Nucleus accumbens (tissue), 56 donors: ENCODE measurements at places on chromosomes 6 and 20.

GRCh38 chr6:102417368-102417998, 1024.0 kb downstream of the GRIK2 start:
- no peak for DNase-seq

- no peak for DNase-seq
These were observed 3.7 kb upstream of the DBNDD2 start for GRCh38 chr20:45404438-45404837.

GRCh38 chr6:170207586-170208181, 83.2 kb downstream of the DLL1 start:
- no peak for DNase-seq

GRCh38 chr6:165769401-165769800, 106.4 kb upstream of the PDE10A start:
- no peak for DNase-seq

DNA sequence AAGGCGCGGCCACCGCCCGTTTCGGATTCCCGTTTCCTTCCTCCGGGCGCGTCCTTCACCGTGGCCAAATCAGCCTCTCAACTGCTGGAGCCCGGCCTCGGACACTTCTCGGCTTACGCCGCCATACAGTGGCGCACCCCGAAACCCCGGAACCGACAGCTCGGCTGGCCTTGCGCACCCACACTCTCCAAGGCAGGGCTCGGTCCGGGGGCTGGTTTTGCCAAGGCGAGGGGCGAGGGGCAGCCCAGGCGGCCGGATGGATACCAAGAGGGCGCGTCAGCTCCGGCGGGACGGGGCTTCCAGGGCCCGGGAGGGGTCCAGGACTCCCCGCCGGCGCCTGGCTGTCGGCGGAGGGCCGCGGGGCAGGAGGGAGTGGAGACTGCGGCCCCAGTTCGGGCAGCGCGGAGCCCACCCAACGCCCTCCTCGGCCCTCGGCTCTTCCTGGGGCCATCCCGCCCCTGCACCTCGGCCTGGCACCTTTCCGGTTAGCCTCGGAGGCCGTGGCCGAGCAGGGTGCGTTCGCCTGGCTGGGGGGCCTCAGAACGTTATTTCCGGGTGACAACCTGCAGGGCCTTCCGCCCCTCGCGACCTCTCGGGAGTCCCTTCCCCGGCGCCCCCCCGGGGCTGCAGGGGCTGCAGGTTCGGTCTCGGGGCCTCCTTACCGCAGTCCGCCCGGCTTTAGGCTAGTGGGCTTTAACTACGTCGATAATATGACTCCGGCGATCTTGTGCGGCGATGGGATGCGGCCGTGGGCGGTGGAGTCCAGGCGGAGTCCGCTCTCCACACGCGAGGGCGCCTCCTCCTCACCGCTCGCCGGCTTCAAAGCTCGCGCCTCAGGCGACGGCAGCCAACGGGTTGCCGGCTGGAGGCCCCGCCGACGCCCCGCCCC, 697 bp upstream of the CEP43 start:
- DNase-seq, result no peak

- DNase-seq, result no peak
These were observed 455.1 kb downstream of the ADGRB3 start for GRCh38 chr6:69090132-69090531.

GRCh38 chr6:56638760-56639159, 3.9 kb downstream of the DST start:
- no peak for DNase-seq

GRCh38 chr6:15474196-15474595, 188.6 kb downstream of the DTNBP1 start:
- DNase-seq, result no peak

DNA sequence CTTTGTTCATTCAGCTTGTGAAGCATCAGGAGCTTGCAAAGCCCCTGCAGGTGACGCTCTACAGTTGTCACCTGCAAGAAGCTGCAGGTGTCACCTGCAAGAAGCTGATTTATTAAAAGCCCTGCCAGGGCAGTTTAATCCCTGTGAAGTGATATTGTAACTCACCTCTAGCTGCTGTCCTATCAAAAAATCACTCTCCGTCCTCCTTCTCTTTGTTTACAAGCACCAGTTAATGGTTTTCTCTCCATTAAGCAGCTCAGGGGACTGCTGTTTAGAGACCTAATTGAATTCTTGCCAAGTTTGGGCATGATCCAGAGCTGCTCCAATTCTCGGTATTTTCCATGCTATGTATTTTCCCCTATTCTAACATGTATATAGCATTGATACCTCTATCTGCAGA, 345.9 kb downstream of the ARHGAP18 start:
- DNase-seq, result no peak

DNA sequence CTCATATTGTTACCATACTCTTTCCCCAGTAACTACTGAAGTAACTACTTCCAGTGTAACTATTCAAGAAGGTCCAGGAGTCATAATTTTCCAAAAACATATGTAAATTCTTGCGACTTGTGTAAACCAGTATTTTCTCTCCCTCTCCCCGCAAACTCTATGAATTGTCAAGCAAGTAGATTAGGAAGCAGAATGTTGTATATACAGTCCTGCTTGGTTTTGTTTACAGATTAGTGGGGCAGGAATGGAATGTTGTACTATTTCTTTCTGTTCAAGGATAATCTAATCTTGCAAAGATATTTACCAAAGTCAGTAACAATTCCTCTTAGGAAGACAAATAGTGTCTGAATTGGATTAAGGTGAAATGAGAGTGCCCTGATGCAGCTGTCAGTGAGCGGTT, 234.9 kb upstream of the PLN start:
- no peak for DNase-seq

DNA sequence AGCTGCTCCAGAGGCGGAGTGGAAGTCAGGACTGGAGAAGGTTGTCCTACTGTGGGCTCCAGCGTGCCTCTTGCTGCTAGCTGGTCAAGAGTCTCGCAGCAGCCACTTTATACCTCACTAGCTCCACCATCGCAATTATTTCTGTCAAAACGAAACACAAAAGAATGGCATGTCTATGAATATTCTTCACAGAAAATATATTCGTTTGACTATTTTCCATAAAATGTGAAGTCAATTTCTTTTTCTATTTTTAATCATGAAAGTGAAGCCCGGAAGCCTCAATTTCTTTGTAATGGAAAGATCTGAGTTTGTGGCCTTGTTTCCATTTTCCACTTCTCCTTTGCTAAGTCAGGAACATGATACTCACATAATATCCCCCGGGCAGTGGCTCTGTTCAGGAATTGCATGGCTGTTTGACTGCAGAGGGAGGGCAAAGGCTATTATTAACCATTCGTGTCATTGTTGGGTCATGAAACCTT, 51.7 kb downstream of the DTD1 start:
- no peak for DNase-seq

DNA sequence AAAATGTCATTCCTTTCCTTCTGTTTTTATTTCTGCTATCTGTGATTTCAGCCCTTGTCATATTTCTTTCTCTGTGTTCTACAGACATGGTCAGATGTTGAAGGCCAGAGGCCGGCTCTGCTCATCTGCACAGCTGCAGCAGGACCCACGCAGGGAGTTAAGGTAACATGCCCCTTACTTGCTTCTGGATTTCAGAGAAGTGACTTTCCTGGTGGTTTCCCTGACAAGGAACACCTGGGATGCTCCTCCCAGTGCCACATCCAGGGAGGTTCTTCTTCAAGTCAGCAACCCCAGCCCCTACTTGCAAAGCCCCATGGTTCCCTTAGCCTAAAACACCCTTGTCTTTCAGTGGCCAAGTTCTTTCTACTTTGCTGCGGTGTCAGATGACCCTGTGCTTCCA, 41.3 kb downstream of the CDH26 start:
- DNase-seq, result no peak

DNA sequence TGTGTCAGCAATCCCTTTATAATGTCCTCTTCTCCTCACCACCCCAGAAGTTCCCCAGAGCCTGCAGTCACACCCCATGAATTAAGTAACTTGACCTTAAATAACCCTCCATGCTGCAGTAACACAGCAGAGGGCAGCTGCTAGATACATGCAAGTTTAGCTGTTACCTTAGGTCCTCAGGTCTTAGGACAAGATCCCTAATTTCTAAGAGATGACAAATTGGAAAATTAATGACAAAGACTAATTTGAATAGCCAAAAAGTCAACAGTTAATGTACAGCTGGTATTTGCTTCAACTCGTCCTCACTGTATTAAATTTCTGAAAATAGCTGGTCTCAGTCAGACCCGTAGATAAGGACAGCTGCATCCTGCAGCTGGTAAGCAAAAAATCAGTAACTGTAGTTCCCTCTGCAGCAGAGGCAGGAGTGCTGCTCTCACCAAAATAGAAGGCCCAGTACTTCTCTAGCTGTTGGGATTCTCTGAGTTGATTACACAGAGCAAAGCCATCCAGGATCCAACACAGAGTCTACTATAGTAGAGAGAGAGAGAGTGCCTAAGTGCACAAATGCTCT, 62.4 kb downstream of the TNFRSF21 start:
- DNase-seq, result no peak

- no peak for DNase-seq
These were observed 1002.2 kb downstream of the KIF16B start for GRCh38 chr20:15571056-15571455.

- no peak for DNase-seq
These were observed 35.3 kb downstream of the CD24 start for GRCh38 chr6:106939208-106939607.

DNA sequence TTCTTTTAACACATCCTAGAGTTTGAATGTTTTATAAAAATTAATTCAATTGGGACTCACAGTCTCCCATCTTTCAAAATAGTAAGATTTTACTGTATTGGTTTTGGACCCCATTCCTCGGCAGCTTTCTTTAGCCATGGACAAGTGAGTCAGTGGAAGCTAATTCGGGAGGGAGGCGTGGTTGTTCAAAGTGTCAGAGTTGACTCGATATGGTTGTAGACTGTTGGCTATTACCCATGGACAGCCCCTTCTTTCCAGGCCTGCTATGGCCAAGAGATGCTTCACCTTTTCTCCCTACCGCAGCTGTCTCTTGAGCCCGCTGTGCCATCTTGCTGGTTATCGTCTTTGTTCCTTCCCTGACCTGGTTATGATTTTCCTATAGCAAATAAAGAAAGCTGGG, 243.0 kb downstream of the CD83 start:
- no peak for DNase-seq

DNA sequence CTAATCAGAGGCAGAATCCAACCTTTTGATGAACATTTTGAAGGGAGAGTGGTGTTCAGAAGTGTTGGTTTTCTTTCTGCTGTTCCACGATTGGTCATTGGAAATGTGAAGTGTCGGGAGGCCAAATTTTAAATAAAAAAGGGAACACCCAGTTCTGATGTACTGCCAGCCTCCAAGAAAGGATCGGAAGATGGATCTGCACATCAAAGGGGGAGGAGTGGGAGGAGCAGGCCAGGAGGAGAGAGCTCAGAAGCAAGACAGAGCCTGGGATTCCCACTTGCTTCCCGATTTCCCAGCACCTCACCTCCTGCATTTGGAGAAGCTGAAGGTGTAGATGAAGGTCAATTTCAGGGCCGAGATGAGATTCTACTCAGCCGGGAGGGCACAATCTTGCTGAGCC, 55.9 kb upstream of the NAA20 start:
- DNase-seq, result no peak

GRCh38 chr20:43778375-43778774, 51.6 kb upstream of the GTSF1L start:
- no peak for DNase-seq

DNA sequence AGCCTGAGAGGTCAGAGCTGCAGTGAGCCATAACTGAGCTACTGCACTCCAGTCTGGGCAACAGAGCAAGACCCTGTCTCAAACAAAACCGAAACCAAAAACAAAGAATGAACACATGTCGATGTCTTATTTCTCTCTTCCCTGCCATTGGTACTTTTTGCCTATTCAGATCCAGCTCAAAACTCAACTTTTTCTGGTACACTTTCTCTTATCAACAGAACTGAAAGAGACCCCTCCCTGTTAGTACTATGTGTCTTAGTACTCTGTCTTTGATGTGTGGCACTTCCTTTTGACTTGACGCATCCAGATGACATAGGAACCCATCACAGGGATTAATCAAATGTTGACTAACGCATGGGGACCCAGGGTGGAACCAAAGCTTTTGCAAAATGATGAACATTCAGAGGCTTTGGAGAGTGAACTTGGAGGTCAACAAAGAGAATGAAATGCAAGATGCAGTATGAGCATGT, 44.8 kb downstream of the AKAP12 start:
- no peak for DNase-seq

- no peak for DNase-seq
These were observed 112.8 kb downstream of the BCAS1 start for GRCh38 chr20:53957451-53958172.

- no peak for DNase-seq
These were observed 6.7 kb upstream of the TMEM30A start for GRCh38 chr6:75291331-75291730.

GRCh38 chr6:2831392-2831791, 10.3 kb downstream of the SERPINB1 start:
- DNase-seq, result no peak

- no peak for DNase-seq
These were observed 210.6 kb upstream of the PLCB4 start for GRCh38 chr20:8858181-8858787.

DNA sequence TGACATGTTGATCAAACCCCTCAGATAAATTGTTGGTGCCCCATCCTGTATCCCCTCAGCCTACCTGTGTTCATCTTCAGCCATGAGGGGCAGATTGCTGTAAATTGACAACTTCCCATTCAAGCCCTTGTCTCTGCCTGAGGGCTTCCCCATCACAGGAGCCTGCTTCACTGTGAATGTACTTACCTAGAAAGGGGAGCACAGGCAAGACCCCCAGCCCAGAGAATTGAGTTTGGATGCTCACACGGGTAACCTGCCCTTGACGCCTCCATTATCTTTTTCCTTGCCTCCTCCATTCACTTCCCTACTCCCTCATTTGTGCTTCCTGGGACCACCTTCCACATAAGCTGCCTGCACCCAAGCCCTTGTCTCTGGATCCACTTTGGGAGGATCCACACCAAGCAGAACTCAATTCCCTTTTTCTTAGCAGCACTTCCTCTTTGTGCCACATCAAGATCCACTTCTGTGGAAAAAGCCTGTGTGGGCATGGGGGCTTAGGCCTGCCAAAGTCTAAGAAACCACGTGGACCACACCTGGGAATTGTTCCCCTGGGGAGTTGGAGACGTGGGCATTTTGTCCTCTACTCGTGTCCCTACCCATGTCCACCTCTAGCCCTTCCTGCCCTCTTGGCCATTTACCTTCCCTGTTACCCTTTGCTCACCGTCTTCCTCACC, 103.4 kb upstream of the FOXA2 start:
- no peak for DNase-seq

DNA sequence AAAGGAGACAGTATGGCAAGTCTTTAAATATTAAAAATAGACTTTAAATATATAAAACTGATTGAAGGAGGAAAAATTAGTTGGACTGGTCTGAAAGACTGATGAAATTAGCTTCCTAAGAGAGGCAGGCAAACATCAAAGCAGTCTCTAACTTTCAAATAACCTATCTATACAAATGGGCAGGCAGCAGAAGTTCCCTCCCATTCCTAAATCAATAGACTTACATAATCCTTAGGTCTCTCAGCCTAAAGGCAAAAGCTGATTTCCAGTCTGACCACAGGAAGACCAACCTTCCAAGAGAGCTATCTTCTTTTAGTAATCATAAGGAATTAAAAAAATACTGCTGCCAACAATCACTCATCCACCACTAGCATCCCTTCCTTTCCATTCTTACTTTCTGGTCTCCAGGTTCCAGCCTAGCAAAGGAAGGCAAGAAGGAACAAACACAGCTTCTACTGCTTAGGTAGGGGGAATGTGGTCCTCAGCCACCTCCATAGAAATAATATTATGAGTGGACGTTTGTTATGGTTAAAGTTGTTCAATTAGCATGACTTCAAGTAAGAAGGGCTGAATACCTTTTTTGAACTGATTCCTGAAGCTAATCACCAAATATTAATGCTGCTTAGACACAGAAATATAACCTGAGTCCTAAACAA, 44.1 kb downstream of the SESN1 start:
- no peak for DNase-seq

- DNase-seq, result no peak
These were observed at the start of gene SCGN for GRCh38 chr6:25652007-25652515. TSS of gene SCGN (plus strand) at chr6:25652215. CDS start at chr6:25652404, 189 bp downstream.
